ENCODE measurements at places on chromosomes 7 and 10.

DNA sequence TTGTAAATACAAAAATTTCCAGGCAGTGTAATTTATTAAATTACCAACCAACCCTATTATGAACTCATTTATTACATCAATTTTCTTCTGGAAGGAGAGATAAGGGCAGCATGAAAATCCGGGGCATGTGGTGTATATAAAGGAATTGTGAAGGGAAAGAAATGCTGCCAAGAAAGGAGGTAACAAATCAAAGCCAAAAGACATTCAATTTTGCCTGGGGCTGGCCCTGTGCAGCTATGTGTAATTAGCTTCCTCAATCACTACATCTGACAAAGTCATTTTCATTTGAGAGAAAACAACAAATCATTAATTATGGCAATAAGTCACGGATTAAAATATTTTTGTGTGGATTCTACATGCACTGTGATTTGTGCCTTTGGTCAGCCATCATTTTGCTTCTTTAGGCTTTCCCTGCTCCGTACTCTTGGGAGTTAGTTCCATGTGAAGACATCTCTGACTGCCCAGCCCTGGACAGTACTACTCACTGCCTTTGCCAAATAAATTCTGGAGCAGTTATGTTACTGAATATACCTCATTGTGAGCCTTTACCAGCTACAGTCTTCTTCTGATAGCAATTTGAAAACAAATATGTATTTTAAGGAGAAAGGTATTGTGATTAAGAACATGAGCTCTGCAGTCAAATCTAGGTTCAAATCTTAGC is 191.7 kb downstream of the RELN start:
- no peak for DNase-seq

- no peak for DNase-seq
Observed at GRCh38 chr7:44433255-44434022, 57.0 kb downstream of the NUDCD3 start.

GRCh38 chr10:11074536-11075267 is 57.0 kb downstream of the CELF2 start:
- no peak for DNase-seq

DNA sequence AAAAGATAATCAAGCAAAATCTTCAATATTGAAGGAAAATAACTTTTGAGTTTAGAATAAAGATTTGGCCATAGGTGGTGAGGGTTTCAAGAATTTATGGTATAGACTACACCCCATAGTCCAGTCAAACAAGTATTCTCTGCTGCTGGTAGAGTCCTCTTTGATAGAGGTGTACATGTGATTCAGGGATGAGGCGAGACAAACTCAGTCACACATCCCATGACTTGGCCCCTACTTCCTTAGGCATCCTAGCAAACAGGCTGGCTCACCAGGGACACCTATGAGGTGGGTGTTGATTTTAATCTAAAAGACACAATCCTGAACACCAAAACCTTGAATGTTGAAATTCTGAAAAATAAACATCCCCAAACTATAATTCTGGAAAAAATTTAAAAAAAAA is 78.1 kb upstream of the SLC25A13 start:
- DNase-seq = no peak

DNA sequence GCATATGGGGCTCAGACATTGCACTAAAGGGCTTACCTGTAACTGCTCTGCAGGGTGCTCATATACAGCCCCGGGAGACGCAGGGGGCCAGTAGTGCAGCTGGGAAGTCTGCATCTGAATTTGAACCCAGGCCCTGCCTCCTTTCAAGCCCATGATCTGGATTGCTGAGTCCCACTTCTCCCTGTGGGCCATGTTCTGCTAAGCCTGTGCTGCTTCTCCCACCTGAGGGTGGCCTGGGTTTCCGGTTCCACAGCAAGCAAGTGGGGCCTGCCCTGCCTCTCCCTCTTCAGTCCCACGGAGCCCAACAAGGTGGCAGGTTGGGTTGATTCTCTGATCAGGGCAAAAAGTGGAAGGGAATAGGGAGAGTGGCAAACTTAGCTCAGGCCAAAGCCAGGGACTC is 56.6 kb upstream of the GDF10 start:
- no peak for DNase-seq

DNA sequence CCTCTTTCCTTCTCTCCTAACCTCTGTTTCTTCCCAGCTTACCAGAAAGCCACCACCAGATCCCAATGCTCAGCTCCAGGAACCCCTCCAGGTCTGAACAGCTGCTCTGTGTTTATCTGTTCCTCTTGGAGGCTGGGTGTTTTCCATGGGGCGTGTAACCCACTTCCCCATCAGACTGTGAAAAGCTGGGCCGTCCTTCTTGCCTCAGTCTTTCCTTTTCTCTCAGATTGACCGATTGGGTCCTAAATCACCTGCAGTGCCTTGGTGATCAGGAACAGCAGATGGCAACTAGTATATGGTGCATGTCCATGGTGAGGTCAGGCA is 4.8 kb downstream of the SH3PXD2A start:
- DNase-seq = no peak

- DNase-seq = no peak
Observed at GRCh38 chr10:78648256-78648860, 420.4 kb upstream of the ZMIZ1 start.

GRCh38 chr7:155526225-155526624 is 20.1 kb downstream of the CNPY1 start:
- no peak for DNase-seq

DNA sequence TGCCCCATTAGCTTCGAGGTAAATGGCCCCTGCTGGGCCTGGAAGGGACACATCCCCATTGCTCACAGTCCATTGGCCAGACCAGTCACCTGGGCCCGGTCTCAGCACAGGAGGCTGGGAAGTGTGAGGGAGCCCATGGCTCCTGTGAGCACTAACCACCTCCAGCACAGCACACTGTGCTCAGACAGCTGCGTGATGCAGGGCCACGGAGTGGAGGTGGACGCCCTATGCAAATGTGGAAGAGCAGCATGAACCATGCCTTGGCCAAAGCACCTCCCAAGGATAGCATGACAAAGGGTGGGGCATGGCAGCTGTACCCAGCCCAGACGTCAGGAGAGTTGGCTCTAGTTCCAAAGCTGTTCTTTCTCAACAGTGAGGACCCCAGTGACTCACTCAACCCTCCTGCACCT is 120.1 kb upstream of the ZMIZ1 start:
- no peak for DNase-seq

- no peak for DNase-seq
Observed at GRCh38 chr10:69731184-69731583, 70.5 kb upstream of the COL13A1 start.

- no peak for DNase-seq
Observed at GRCh38 chr10:122326806-122327205, 47.7 kb upstream of the PLEKHA1 start.

DNA sequence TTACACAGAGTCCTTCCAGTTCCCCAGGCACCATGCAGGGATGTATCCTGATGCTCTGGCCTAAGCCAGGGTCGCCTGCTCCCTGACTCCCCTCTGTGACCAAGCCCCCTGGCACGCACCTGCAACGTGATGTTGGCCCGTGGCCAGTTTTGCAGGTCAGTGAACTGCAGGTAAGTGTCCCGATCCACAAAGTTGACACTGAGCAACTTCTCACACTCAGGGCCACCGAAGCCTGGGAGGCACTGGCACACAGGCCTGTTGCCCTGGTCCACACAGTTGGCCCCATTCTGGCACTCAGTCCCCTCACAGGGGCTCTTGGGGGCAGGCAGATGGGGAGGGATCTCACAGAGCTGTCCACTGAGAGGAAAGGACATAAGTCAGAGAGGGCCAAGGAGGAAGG is 174.3 kb downstream of the LCOR start:
- DNase-seq = no peak

DNA sequence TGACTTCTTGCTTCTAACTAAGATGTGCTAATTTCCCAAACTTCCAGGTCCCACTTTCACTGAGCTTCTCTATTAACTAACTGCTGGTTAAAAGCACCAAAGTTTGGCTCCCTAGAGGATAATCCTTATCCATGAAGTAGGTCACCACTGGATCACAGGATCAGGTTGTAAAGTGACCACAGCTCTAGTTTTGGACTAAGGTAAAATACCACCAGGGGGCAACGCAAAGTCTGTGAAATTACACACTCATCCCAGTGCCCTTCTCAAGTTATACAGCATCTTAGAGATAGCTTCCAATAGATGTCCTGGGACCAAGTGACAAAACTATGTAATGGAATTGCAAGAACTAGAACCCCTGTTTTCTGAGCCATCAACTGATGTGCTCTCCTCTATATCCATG is 116.4 kb upstream of the ASAH2 start:
- no peak for DNase-seq

DNA sequence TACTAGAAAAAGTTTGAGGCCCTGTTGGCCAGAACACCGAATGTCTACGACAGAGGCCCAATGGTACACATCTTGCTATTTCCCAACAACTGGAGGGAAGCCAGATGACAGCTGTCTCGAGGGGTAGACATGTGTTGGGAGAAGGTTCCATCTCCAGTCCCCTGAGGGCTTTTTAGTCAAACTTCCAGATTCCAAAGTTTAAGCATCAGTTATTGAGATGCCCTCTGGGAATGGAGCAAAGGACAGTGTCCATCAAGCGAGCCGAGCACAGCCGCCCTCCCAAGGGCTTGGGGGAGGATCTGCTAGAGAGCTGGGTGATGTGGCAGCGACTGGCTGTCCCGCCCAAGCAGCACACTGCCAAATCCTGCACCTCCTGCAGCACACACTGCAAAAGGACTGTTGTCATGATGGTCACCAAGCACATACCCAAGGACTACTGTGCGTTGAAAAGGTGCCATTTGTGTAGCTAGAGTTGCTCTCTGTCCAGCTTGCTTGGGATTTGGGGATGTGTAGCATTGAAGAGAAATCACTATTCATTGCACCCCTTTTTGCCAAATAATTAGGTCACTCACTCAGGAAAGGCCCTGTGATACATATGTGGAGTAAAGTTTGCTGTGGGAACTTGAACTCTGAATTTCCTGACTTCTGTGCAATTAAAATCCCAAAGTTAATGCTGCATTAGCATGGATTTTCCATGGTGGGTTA is 164.6 kb downstream of the TRIL start:
- DNase-seq = no peak

GRCh38 chr7:123674399-123675180 is 18.9 kb downstream of the LMOD2 start:
- DNase-seq = no peak

- no peak for DNase-seq
Observed at GRCh38 chr7:471866-472639, 47.6 kb downstream of the PDGFA start.

DNA sequence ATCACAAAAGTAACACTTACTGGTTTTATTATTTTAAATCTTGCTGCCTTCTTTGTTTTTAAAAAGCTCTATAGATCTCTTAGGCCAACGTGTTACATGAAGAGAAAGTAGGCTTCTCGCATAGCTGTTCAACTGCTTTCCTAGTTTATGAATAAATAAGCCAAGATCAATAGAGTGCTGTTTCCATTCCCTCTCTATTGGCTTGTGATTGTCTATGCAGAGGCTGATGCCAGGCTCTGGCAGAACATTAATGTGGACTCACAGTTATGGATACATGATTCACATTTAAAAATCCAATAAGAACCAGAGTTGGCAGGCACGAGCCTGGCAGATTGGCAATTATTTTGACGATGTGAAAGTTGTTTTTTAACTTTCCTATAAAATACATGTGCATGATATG is 137.5 kb downstream of the GNAT3 start:
- DNase-seq = no peak

GRCh38 chr10:28200775-28201174 is 102.1 kb downstream of the MPP7 start:
- DNase-seq = no peak

GRCh38 chr7:129495987-129496386 is 6.3 kb upstream of the SMKR1 start:
- no peak for DNase-seq

- DNase-seq = no peak
Observed at GRCh38 chr7:23072048-23072447, 33.5 kb upstream of the KLHL7 start.

- DNase-seq = no peak
Observed at GRCh38 chr10:117130862-117131375, 7.2 kb downstream of the VAX1 start.

GRCh38 chr10:70162151-70162891 is 8.0 kb downstream of the SAR1A start:
- no peak for DNase-seq

- no peak for DNase-seq
Observed at GRCh38 chr10:7519351-7519750, 108.5 kb upstream of the SFMBT2 start.

DNA sequence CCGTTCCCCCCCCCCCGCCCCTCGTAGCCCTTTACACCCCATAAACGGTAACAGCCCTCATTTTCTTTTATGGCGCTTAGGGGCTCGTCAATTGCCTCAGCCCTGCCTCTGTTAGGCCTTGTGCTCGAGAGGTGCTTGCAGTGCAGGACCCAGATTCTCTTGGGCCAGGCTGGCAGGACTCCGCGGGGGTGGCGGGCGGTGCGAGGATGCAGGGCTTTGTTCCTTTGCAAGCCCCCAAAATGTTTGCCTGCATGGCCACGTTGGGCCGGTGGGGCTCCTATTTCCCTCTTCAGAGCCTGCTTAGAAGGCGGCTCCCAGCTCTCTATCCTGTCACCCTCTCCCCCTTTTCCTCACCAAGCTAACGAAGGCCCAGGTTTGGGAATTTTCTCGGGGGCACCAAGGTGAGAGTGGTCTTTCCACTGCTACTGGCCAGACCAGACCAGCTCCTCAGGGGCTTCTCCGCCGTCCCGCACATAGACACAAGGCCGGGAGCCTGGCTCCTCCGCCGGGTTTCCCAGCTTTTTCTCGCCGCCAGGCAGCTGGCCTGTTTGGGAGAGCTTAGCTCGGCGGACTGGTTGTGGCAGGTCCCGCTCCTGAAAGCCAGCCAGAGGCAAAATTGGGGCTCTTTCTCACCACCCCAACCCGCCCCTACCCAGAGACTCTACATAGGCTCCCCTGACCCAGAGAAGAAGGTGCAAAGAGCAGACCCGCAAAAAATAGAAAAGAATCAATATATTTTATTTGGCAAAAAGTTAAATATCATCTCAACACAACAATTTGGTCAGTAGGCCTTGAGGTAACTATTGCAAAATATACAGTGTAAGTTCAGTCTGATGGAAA is 3.4 kb downstream of the HOXA9 start:
- no peak for DNase-seq

DNA sequence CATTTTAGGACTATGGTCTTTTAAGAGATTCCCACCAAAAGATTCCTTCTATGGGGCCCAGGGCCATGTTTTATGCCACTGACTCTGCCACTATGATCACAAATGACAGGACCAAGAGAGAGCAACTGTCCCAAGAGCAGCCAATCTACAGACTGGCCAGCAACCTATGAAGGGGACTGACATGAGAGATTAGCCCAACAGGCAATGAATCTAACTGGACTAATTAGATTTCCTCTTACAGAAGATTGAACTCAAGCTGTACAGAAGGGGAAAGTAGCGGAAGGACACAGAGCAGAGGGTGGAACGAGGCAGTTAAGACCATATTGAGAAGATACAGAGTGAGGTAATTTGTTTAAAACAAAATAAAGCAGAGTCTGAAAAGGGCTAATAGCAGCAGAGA is 25.8 kb downstream of the ZNF800 start:
- DNase-seq = no peak

- no peak for DNase-seq
Observed at GRCh38 chr10:129470103-129470851, 3.2 kb downstream of the MGMT start.

DNA sequence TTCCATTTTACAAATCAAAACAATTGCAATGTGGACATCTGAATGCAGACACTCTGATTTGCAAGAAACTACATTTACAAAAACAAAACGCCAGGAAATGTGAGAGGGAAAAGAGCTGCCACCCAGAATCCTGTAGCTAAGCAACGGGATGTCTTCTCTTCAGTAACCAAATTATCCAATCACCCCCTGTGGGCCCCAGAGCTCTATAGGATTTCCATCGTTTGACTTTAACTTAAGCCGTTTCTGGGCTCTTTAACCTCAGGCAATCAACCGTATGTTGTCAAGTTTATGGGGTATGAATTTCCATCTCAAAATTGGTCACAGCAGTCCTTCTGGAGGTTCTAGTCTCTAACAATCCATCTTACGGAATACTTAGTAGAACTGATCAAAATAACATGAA is 240.5 kb downstream of the ETV1 start:
- DNase-seq = no peak
